ENCODE measurements at places on chromosomes 7 and 10.

GRCh38 chr10:12252882-12253546 lies 57.0 kb downstream of the CDC123 start:
- DNase-seq: no peak

- DNase-seq: no peak
These were observed 31.3 kb downstream of the DDC start for GRCh38 chr7:50533866-50534265.

DNA sequence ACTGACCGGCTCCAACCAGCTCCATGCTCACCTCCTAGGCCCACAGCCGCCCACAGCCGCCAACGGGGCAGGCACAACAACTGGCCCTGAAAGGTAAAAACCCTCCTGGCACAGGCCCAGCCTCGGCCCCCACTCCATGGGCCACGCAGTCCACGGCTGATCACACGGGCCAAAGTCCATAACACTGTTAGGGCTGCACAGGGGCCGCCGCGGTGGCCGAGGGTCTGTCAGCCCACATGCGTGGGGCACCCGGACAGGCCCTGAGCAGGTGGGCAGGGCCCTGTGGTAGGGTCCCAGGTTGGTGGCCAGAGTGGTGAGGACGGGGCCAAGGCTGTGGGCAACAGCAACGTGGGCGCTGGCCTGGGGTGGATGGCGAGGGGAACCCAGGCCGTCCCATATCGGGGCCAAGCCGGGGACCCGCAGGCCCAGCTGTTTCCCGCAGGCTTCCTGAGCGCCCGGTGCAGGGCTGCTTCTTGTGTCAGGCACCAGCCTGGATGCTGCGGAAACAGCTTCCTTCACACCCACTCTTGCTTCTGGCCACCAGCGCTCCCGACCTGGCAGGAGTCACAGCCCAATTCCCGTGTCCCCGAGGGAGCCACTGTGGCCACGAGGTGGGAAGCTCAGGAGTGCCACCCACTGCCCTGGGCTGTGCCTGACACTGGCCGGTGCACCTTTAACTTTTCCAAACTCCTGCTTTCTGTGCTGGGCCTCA lies 29.2 kb downstream of the CYP2W1 start:
- no peak for DNase-seq

DNA sequence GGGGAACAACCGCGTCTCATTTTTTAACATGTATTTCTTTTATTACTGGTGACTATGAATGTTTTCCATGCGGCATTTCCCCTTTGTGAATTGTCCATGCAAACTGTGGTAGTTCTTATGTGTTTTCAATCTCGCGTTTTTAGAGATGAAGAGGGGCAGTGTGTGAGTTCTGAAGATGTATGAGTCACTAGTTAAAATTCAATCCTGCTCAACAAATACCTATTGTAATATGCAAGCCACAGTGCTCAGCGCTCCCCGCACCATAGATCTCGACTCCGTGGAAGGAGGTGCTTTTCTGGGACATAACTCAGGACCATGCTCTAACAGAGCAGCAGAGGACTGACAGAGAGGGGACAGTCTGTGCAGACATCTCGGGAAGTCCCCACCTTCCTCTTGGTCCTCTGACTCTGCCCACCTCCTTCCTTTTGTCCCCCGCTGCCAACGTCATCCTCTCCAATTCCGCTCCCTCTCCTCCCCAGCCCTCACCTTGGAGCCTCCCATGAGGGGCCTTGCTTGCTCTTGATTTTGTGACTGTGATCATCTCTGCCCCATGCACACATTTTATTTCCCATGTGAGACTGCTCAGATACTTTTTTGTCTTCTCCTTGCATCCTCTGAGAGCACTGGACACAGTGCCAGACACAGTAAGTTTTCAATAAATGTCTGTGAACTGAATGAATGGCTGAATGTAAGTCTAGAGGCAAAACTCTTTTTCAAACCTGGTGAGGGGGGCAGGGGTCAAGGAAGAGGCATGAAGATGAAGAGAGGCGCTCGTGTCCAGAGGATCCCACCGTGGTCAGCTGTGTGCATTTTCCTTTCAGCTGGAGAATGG lies 42.7 kb upstream of the PLEKHA1 start:
- DNase-seq: no peak

DNA sequence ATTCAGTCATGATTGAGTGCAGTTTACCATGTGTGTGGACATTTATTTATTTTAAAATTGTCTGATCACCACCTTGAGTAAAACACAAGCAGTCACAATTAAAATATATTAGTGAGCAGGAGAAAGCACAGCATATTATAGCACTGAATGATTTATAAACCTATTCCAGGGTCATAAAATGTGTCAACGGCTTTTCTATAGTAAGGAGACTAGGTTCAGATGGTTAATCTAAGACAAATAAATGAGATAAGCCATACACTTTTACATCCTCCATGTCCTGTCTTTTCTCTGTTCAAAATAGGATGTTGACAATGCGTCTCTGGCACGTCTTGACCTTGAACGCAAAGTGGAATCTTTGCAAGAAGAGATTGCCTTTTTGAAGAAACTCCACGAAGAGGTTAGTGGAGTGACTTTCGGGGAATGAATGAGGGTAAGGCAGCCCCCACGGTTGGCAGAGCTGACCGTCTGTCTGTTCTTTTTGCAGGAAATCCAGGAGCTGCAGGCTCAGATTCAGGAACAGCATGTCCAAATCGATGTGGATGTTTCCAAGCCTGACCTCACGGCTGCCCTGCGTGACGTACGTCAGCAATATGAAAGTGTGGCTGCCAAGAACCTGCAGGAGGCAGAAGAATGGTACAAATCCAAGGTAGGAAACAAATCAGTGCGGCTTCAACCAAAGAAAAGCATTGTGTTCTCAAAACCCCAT lies 5.4 kb downstream of the VIM start:
- DNase-seq: no peak

DNA sequence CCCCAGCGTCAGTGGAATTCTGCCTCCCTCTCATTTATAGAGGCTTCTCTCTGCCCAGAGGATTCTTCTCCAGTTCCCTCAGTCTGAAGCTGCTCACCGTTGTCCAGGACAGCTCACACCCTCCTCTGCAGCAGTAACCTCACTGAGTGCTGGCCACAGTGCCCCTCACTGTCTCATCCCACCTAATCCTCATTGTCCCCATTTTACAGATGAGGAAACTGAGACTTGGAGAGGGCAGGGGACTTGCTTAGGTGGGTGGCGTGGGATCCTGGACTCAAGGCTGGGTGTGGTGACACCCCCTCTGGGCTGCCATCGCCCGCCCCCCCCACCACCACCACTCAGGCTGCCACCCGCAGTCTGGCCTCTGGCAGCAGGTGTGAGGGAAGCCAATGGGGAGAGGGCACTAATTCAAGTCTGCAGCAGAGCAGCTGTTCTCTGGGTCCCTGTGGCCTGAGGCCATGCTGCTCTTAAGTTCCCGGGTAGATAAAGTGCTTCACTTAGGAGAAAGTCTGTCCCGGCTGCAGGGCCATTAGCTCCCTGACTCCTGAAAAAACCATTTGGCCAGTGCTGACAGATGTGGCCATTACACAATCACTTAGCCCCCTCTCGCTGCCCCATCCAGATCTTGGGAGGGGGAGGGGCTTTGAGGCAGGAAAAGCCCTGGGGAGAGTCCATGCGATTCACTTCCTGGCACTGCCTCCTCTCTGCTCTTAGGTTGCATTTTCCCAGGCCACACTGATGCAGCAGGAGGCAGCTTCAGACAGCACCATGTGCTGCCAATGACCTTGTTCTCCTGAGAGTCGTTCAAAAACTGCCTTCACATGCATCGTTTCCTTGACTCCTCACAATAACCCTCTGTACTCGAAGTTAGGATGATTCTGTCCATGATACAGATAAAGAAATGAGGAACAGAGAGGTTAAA lies 36.3 kb downstream of the DRGX start:
- DNase-seq: no peak

DNA sequence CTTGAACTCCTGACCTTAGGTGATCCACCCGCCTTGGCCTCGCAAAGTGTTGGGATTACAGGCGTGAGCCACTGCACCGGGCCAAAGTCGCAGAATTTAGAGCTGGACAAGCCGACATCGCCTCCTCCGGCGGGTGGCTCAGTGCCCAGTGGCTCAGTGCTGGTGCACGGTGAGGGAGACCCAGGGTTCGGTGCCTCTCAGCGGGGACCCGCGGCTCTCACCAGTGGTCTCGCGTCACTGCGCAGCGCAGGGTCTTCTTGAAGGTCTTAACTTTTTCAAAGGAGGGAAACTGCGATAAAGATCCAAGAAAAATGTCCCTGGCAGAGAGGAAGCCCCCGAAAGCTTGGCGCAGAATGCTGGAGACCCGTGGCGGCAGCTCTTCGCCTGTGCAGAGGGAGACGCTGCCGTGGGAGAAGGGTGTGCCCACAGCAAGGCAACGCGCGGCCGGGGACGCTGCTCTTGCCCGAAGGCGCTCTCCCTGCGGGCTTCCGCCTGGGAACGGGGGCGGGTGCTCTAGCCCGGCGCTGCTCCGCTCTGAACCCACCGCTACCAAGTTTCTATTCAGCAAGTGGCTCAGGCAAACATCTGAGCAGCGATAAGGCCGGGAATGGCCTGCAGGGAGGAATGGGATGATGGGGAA lies 324.3 kb downstream of the DNAJB6 start:
- DNase-seq: no peak

DNA sequence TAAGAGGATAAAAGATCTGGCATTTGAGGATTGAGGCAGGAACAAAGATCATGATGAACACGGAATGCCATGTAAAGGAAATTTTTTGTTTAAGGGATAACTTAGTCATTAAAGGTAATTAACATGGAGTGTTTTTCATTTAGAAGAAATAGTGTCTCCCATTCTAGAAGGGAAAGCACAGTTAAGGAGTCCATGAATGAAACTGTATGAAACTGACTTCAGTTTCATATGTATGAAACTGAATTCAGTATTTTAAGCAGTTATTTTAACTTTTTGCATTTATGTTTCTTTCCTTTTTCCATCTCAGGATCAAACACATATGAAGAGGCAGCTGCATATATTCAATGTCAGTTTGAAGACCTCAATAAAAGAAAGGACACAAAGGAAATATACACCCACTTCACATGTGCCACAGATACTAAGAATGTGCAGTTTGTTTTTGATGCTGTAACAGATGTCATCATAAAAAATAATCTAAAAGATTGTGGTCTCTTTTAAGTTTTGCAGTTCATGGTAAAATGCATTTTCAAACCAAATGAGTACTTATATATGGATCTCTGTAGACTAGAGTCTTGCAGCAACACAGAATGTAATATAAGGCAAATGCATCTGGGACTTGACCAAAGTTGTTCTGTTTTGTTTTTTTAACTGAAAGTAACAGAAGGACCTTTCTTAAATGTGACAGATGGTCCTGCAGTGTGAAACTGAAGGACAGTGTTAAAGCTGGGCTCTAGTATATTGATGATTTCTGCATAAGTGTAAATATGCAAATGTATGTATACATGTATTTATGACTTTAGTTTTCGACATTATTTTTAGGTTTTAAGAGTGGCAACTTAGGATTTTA lies 82.6 kb downstream of the GNAI1 start:
- no peak for DNase-seq
